ENCODE measurements at places on chromosomes 3 and 15. TPM values are rescaled to one million over a fixed set of nuclear protein-coding genes. Genes with fewer than 3 reads are reported as not detected.
A peak's percentile ranks its signal among the peaks of the same experiment; 100 is the strongest.

DNA sequence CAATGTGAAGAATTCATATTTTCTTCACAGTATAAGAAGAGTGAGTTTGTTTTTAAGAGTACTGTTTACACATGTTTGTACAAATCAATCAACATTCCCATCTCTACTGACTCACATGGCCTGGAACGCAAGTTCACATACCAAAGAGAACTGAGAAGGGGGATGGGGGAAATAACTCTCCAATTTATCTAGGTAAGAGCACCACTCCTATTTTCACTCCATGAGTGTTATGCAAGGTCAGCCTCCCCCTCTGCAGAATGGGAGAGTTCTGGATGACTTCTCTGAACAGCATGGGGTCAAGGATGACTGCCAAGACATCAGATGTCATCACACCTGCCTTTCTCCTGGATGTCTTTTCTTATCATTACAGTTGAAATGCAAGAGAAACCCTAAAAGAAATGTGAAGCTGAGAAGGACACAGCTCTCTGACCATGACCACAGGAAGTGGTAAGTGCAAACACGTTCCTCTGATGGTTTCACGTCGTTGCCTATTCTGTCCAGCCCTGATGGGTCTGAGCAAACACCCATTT lies 95.2 kb downstream of the SEMA6D start:
- H3K27me3 ChIP-seq: no peaks in the 10 kb centered on the region
- H3K4me3 ChIP-seq: no peak overlapping the region
- no peaks in the 10 kb centered on the region for H3K4me1 ChIP-seq
- H3K27ac ChIP-seq: no peak overlapping the region

The MYZAP gene
- not detected for total RNA-seq

The KCNMB2 gene
- total RNA-seq: 1.1 TPM

The MME gene
- 102 TPM for total RNA-seq

The GABRR3 gene
- total RNA-seq: not detected

DNA sequence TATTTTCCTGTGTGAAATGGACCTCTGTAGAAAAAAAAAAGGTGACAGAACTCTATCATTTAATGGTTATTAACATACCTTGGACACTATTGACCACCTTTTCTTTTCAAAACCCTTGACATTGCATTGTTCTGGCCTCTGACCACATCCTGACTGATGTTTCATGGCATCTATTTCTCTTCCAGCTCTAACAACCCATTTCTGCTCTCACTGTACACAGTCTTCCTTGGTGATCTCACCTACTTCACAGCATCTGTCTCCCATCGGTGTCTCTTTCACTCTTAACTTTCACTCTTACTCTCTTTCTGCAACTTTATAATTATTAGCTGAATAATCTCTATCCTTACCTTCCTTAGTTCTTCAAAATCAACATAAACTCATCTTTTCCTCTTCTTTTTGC lies 217.4 kb upstream of the CD96 start:
- H3K36me3 ChIP-seq: no peaks in the 10 kb centered on the region
- H3K27me3 ChIP-seq: no peaks in the 10 kb centered on the region
- no peak overlapping the region for H3K4me3 ChIP-seq
- H3K4me1 ChIP-seq: no peaks in the 10 kb centered on the region
- no peak overlapping the region for H3K27ac ChIP-seq

GRCh38 chr3:140363801-140364200 lies 314.1 kb upstream of the TRIM42 start:
- no peaks in the 10 kb centered on the region for H3K4me1 ChIP-seq
- H3K4me3 ChIP-seq: no peak overlapping the region
- H3K27ac ChIP-seq: no peak overlapping the region

DNA sequence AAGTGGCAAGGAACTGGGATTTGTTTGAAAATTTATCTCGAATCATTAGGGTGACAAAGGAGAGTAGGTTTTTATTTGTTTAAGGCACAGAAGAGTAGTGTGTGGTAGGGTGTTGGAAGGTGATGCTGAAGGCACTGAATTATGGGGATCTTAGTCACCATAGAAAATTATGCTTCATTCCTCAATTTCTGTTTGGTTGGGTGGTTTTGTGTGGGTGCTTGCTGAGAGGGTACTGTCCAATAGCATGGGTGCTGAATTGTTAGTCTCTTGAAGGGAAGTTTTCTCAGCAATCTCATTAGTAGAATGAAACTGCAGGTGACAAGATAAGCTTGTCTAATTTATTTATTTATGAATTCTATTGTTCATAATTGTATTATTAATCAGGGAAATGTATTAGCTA lies 610.9 kb downstream of the AGBL1 start:
- no peaks in the 10 kb centered on the region for H3K36me3 ChIP-seq
- H3K4me1 ChIP-seq: no peaks in the 10 kb centered on the region
- DNase-seq: no peak
- no peaks in the 10 kb centered on the region for H3K27me3 ChIP-seq
- H3K27ac ChIP-seq: no peak overlapping the region

The CEMIP gene
- 687 TPM for total RNA-seq

DNA sequence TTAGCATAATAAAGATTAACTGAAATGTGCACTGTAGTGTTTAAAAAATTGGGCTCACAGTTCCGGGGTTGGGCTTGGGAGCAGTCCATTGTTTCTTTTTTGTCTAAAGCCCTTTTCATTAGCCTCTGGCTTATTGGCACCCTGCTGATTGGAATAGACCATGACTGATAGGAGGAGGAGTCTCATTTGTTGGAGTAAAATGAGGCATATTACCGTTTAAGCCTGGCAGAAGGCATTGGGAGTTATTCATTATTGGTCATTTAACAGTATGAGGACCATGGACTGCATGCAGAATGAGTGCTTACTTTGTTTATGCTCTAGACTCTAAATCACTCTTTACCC lies 139.0 kb upstream of the CGNL1 start:
- DNase-seq: no peak
- H3K4me3 ChIP-seq: no peak overlapping the region
- H3K36me3 ChIP-seq: peaks cover 26% of the 10 kb centered on the region
- no peaks in the 10 kb centered on the region for H3K27me3 ChIP-seq
- no peak overlapping the region for H3K27ac ChIP-seq

The PTPRG gene
- total RNA-seq: 148 TPM

DNA sequence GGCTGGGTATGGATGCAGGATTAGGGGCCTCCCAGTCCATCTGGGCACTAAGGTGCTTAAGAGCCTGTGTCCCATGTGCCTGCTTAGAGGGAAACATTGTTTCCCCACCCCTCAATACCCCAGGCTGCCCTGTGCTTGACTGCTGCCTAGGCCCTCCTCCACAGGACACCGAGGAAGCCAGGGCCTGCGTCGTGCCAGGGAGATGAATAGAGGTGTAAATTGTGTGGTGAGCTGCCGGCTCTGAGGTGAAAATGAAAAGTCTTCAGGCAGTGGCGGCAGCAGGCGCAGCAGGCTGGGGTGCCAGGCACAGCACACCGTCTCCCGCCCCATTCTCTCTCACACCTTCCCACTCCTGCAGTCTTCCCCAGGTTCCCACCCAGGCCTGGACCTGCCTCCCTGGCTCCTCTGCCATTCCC lies 13.9 kb upstream of the GRM2 start:
- DNase-seq: peak; percentile 71
- no peaks in the 10 kb centered on the region for H3K4me1 ChIP-seq
- no peaks in the 10 kb centered on the region for H3K27me3 ChIP-seq
- peaks cover 8% of the 10 kb centered on the region for H3K36me3 ChIP-seq
- H3K4me3 ChIP-seq: no peak overlapping the region

The APEH gene
- 98.8 TPM for total RNA-seq

- peak; percentile 38 for DNase-seq
- H3K36me3 ChIP-seq: no peaks in the 10 kb centered on the region
- H3K4me1 ChIP-seq: no peaks in the 10 kb centered on the region
- no peak overlapping the region for H3K4me3 ChIP-seq
These were observed 182.2 kb downstream of the NAALADL2 start for GRCh38 chr3:175041369-175041768.

- H3K4me3 ChIP-seq: no peak overlapping the region
- H3K36me3 ChIP-seq: no peaks in the 10 kb centered on the region
- H3K27ac ChIP-seq: no peak overlapping the region
- H3K27me3 ChIP-seq: no peaks in the 10 kb centered on the region
- DNase-seq: no peak
These were observed 42.8 kb downstream of the MAP2K1 start for GRCh38 chr15:66429546-66429945.

The ATP13A5 gene
- not detected for total RNA-seq
